T1000 (cell line): ENCODE measurements at places on chromosomes 13 and 19.
A peak's percentile ranks its signal among the peaks of the same experiment; 100 is the strongest.

DNA sequence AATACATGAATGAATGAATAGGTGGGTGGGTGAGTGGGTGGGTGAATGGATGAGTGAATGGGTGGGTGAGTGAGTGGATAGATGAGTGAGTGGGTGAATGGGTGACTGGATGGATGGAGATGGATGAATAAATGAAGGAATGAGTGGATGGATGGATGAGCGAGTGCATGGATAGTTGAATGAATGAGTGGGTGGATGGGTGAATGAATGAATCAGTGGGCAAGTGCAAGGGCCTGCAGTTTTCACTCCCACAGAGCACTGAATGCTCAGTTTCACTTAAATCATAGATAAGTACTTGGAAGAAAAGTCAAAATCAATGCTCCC lies 12.4 kb downstream of the GAS6 start:
- no peak for DNase-seq

DNA sequence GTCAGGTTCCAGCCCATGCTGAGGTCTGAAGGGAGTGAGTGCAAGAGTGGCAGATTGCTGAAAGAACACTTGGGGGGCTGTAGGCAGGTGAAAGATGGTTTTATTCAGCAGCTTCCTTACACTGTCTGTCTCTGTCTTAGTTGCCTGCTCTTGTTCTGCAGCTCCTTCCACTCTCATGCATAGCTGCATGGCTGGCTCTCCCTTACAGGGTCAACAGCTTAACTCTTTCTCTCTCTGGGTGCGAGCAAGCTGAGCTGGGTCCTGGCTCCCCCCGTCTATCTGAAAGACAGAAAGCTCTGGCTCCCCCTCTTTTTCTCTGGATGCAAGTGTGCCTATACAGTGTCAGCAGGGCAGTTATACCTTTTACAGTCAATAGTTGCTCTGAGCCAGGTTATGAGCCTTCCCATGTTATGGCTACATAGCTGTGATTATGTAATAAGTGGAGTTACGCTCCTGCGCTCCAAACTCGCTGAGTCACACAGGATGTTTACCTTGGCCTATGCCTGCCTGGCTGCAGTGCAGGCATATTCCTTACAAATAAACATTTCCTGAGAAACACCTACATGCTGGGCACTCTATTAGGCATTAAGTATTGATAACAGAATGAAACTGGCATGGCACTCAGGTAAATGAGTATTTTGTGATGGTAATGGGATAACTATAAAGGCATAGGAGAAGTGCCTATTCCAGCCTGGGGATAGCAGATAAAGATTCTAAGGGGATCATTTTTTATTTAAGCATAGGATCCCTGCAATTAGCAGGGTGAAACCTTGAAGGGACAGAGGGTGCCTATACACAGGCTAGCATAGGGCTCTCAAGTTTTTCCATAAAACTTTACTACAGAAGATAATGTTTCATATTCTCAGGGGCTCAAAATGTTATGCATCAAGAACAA lies 826.9 kb upstream of the PCDH9 start:
- DNase-seq, result no peak

DNA sequence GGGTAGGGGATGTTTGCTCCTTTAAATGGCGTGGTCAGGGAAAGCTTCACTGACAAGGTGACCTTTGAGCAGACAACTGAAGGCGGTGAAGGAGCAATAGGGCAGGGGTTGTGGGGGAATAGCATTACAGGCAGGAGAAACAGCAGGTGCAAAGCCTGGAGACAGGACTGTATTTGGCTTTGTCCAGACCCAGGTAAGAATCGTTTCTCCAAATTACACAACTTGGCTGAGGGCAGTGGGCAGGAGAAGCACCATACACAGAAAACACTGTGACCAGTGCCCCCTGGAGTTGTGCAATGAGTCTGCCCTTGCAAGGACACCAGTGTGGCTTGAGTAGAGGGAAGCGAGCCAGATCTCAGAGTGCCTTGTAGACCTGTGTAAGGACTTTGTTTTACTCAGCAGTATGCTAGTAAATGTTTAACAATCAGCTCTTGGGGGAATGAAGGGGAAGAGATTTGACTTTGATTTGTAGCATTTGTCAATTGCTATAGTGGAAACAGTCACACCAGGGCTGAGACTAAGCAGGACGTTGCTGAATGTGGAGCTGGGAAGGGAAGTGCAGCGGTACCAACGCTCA lies 360.0 kb downstream of the DCT start:
- no peak for DNase-seq

GRCh38 chr13:75137911-75138571 lies 343.9 kb downstream of the TBC1D4 start:
- no peak for DNase-seq

- DNase-seq, result no peak
These were observed 75.6 kb upstream of the TM9SF2 start for GRCh38 chr13:99425485-99426341.

DNA sequence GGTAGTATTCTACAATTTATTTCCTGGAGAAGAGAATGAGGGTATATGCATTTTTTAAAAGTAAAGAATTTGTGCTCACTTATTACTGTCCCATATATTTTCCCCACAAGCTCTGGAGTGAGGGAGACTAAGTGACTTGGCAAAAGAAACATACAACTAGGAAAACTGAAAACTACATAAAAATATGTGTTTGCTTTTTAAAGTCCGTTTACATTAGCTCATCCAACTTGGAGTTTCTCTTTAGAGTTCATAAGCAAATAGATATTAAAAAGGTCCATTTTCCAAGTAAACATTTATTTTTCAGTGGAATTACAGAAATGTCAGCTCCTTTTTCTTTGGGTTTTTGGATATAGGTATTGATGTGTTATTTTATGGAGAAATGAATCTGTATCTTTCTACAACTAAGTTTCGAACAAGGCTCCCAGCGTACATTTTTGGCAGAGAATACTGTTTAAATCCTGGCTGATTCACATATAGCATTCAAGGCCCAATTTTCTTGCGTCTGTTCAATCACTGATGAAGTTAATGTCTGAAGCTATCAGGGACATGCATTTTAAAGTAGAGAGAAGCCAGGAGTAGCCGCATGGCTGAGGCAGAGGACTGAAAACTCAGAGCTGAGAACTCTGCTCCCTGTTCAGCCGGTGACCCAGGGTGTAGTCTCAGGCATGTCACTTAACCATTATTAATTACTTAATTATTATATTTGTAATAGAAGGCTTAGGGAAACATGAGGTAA lies 729.4 kb downstream of the EFNB2 start:
- DNase-seq, result no peak

DNA sequence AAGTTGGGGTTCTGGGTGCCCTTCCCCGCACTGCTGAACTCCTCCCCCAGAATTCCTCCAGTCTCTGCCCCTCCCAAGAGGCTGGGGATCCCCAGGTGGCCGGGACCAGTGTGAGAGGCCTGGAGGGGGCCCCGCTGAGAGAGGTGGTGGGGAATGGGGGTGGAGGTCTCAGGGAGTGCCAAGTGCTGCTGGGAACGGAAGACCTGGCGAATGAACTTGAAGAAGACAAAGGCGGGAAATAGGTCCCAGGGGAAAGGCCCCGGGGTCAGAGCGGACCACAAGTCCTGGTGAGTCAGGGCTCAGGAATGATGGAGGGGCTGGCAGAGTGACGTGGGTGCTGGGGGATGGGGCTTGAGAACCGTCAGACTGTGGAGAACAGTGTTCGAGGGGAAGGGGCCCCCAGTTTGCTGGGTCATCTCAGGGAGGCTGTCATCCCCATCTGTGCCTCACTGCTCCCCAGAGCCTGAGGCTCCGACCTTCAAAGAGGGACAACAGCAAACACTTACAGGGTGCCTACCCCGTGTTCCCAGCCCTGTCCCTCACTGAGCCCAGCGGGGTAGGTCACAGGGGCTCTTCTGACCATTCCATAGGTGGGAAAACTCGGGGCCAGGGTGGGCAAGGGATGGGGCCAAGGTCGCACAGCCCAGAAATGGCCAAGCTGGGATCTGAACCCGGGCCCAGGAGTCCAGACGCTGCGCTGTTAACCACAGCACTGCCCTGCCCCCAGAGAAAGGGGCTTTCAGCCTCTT lies 16.0 kb upstream of the SEMA6B start:
- peak; percentile 77 for DNase-seq

DNA sequence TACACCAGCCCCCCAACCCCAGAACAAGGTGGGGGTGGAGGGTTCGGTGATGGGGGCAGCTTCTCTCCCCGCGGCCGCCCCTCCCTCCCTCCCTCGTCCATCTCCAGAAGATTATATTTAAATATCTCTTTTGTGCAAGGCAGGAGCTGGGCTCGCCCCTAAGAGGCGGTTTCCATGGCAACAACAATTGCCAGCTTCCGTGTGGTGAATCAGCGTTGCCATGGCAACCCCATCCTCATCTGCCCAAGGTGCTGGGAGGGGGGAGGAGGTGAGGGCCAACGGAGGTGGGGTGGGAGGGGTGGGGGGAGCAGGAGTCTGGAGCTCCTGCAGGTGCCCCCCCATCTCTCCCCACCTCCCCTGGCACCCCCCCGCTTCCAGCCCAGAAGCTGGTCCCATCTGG lies 46.4 kb downstream of the CELF5 start:
- no peak for DNase-seq

- no peak for DNase-seq
These were observed 349.0 kb downstream of the EFNB2 start for GRCh38 chr13:106186366-106187030.

GRCh38 chr19:4034048-4035017 lies 26.8 kb downstream of the PIAS4 start:
- no peak for DNase-seq

GRCh38 chr13:78701383-78701782 lies 42.4 kb upstream of the OBI1 start:
- no peak for DNase-seq

DNA sequence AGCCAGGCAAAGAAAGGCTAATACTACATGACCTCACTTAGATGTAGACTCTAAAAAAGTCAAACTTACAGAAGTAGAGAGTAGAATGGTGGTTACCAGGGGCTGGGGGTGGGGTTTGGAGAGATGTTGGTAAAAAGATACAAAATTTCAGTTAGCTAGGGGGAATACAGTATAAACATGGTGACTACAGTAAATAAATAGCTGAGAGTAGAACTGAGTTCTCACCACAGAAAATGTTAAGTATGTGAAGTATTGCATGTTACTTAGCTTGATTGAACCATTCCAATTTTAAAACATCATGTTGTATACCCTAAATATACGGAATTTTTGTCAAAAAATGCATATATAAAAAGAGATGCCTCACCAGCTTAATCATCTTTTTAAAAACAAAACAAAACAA lies 67.5 kb upstream of the DOCK9 start:
- DNase-seq, result no peak

- DNase-seq, result no peak
These were observed 184.8 kb downstream of the SHISA2 start for GRCh38 chr13:25867038-25867437.

DNA sequence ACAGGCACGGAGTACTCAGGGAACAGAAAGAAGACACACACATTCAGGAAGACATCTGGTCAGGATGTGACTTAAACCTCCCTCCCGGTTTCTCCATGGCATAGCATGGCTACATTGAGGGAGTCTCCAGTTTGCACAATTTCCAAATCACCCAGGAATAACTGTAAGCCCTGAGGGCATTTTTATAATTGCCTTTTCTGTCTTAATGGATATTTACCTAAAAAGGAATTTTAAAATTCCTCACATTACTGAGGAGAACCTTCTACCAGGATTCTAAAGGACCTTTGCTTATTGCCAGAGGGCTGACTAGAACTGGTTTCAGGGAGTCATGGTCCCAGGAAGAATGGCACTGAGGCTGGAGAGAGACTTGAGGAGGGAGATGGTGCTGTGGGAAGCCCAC lies 21.4 kb downstream of the PEG3 start:
- DNase-seq, result no peak

GRCh38 chr19:18487576-18488402 lies 34.1 kb downstream of the ELL start:
- DNase-seq, result no peak

GRCh38 chr19:40210889-40211288 lies 7.3 kb downstream of the TTC9B start:
- DNase-seq, result no peak

DNA sequence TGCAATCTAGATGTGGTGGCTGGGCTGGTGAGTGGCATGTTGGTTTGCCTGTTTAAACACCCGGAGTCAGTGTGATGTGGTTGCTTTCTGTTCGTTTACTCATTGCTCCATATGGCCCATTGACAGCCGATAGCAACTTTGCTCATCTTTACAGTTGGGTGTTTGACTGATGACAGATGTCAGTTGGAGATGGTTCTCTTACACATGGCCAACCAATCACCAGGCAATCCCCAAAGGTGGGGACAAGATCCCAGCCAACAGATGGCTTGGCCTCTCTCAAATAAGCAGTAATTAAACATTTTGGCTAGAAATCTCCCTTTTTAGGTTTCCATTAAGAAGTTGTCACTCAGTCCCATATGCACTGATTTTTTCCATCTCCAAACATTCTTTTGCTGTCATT lies 497.1 kb upstream of the ARGLU1 start:
- no peak for DNase-seq

- DNase-seq, result no peak
These were observed 563.1 kb downstream of the EFNB2 start for GRCh38 chr13:105972306-105972721.

DNA sequence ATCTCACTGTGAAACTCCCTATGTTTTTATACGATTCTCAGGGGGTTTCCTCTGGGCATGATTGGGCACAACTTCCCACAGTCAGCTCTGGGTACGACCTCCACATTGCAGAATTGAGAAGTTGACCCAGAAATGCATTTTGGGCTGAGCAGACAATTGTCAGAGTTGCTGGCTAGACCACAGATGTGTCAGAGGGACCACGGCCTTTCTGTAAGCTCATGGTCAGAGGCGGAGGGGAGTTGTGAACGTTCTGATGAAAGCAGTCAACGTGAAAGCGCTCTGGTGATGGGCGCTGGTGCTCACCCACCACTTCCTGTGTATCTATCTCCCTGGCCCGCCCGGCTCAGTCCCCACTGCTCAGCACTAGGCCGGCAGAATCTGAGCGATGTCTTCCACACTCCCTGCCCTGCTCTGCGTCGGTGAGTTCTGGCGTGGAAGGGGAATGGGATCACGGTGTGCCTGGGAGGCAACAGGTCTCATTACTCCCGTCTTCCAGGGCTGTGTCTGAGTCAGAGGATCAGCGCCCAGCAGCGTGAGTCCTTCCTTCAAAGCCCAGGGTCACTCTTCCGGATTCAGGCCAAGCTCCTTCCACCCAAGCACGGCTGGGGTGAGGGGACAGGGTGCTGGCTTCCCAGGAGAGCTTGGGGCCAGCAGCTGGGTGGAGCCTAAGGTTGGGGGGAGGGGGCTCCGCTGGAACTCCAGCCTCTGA lies at the start of gene NCR1:
Gene NCR1, plus strand, starts transcription at position 346 of the 709 bp plus-strand sequence. Its CDS starts 40 bp downstream, at position 386.
- no peak for DNase-seq

DNA sequence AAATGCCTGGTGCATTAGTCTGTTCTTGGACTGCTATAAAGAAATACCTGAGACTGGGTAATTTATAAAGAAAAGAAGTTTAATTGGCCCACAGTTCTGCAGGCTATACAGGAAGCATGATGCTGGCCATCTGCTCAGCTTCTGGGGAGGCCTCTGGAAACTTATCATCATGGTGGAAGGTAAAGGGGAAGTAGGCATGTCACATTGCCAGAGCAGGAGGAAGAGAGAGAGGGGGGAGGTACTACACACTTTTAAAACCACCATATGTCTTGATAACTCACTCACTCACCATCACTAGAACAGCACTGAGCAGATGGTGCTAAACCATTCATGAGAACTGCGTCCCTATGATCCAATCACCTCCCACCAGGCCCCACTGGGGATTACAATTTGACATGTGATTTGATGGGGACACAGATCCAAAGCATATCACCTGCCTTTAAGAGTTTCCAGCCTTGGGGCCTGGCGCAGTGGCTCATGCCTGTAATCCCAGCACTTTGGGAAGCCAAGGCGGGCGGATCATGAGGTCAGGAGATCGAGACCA lies 219.0 kb downstream of the KATNAL1 start:
- DNase-seq, result no peak

GRCh38 chr19:664913-665443 lies 2.0 kb upstream of the RNF126 start:
- peak; percentile 77 for DNase-seq
